ENCODE measurements at places on chromosomes 2 and 18.

DNA sequence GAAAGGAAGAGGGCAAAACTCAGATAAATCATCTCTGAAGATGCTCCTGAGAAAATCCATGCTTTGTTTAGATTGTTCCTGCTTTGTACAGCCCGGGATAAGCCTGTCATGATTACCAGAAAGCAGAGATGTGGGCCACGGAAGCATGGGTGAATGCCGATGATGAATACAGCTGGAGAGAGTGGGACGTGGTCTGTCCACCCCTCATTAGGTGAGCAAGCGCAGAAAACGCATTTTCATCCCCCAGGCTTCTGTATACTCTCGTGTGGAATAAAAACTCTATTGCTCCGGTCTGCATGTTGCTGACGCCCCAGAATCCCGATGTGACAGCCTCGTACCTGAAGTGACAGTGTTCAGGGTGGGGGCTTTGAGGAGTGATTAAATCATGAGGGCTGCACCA is 52.0 kb upstream of the SALL3 start:
- no peak for DNase-seq

DNA sequence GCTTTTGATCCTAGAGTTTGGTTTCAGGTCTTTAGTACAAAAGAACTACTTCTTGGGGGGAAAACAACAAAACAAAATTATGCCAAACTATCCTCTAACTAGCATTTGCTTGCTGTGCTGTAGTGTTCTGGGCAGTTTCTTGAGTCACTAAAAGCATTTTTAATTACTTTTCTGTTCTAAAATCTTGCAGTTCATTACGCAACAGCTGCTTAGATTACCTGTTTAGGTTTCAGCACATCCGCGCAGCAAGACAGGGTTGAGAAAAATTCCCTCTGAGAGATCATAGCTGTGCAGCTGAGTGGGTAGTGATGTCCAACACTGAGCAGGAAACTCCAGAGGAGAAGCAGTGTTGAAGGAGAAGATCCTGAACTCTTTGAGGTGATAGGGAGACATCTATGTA is 9.0 kb downstream of the DAW1 start:
- DNase-seq: no peak

DNA sequence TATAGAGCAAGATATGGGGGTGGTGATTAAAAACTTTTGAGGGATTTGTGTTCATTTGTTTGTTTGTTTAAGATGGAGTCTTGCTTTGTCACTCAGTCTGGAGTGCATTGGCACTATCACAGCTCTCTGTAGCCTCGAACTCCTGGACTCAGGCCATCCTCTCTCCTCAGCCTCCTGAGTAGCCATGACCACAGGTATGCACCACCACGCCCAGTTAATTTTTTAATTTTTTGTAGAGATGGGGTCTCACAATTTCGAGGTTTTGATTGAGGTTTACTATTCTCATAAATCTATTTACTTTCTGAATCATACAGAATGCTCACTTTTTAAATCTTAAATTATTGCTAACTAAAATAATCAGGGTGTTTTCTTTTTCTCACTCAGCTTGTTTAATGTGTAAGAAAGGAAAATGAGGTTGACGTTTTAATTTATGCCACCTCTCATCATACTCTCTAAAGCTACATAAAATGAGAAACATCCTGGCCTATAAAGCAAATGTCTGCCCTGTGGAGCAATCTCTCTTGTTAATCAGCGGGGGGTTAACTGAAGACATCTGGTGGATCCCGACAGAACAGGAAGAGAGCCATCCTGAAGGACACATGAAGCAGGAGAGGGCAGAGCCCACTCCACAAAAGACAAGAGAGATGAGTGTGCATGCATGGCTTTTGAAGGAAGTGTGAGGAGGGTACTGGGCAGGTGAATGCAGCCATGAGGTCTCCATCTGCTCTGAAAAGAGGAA is 589.1 kb upstream of the SLC8A1 start:
- no peak for DNase-seq

DNA sequence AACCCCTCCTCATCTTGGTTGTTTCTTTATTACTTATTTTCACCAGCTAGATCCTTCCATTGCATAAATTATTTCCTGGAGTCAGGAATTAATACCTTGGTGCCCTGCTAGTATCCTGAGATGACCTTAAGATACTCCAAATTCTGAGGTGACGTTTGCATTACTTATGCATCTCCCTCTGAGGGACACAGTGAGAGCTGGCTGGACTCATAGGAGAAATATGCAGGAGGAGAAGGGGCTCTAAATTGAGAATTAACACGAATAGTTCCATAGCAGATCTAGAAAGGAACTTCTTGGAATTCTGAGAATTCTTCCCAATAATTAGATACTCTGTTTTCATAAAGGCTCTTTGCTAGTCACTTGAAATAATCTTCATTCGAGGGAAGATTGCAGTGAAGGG is 310.6 kb upstream of the ZEB2 start:
- DNase-seq: no peak

GRCh38 chr18:31723990-31724711 is 36.5 kb downstream of the SLC25A52 start:
- peak; percentile 33 for DNase-seq

DNA sequence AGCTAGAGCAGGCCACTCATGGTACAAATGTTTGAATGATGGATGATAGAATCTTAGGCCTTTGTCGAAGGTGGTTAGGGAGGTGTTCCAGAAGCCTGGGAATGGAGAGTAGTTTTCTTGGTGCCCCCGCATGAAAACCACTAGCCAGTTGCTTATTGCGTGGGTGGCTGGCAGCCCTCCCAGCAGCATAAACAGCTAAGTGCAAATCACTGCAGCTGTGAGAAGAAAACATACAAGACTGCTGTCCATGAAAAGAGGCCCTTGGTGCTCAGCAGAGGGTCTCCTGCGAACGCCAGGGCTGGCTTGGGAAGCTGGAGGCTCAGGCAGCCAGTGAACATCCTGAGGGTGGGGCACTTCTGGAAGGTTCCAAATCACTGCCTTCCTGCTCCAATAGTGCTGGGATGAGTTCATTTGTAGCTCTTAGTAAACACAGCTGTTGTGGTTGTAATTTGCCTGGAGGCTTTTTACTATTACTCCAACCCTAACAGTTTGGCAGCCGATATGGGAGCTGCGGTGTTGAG is 118.8 kb downstream of the MGAT5 start:
- DNase-seq: no peak

DNA sequence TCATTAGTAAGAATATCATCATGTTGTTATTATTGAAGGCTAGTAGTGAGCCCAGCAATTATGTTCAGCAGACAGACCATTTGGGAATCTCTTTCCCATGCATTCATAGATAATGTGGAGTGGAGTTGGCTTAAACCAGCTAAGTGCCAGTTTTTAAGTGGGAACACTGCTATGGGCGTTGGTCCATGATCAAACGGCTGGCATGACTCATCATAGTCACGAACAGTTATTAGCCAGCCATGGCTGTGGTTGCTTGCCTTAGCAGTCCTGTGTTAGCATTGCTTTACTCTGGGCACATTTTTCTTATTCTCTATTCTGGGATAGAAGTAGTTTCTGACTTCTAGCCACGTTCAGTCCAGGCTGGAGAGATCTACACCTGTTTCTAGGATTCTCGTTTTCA is 17.7 kb downstream of the EIF4E2 start:
- no peak for DNase-seq

DNA sequence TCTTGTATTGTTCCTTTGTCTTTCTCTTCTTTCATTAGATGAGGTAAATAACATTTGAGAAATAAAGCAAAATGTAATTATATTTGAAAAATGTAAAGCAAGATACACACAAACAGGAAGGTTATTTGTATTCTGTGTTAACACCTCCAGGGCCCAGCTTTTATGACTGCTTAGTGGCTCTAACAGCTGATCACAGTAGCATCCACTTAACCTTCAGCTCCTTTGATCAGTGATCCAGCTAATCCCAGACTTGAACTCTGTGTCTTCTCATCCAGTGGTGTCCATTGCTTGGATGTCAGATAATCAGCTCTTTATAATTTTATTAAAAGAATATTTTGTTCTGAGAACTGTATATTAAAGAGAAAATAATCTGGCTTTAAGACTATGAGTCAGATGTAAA is 44.5 kb downstream of the PSMD14 start:
- DNase-seq: no peak

DNA sequence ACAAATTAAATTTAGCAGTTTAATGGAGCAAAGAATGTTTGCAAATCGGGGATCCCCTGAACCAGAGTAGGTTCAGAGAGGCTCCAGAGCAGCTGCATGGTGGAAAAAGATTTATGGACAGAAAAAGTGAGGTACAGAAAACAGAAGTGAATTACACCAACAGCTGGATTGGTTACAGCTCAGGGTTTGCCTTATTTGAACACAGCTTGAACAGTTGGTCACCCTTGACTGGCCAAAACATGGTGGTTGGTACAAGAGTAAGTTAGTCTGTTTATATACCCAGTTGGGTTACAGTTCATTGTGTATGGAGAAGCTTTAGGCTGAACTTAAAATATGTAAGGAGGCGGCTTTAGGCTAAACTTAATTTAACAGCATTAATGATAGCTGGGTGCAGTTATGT is 5.4 kb upstream of the CDCA7 start:
- DNase-seq: no peak

DNA sequence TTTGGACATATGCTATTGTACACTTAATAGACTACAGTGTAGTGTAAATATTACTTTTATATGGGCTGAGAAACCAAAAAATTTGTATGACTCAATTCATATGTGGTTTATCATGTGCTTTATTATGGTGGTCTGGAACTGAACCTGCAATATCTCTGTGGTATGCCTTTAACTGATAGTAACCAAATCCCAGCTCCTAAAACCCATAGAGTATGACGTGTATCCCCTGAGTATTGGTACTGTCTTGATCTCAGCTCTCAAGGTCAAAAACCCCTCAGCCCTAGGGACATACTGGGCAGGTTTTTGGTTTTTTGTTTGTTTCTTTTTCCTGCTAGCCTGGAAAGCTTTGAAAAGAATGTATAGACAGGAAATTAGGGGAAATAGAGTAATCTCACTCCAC is 42.2 kb upstream of the ARHGAP15 start:
- DNase-seq: no peak

DNA sequence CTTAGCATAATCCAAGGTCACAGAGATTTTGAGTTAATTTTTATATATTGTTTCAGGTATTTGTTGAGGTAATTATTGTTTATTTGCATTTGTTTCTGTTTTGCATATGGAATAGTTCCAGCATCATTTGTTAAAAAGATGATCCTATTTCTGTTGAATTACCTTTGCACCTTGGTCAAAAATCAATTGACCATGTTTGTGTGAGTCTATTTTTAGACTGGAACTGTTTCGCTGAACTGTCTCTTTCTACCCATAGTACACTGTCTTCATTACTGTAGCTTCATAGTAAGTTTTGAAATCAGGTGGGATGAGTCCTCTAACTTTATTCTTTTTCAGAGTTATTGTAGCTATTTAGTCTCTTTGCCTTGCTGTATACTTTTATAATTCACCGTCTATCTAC is 28.9 kb upstream of the RAMP1 start:
- peak; percentile 25 for DNase-seq

GRCh38 chr2:79901161-79901560 is 388.3 kb downstream of the CTNNA2 start:
- DNase-seq: no peak

DNA sequence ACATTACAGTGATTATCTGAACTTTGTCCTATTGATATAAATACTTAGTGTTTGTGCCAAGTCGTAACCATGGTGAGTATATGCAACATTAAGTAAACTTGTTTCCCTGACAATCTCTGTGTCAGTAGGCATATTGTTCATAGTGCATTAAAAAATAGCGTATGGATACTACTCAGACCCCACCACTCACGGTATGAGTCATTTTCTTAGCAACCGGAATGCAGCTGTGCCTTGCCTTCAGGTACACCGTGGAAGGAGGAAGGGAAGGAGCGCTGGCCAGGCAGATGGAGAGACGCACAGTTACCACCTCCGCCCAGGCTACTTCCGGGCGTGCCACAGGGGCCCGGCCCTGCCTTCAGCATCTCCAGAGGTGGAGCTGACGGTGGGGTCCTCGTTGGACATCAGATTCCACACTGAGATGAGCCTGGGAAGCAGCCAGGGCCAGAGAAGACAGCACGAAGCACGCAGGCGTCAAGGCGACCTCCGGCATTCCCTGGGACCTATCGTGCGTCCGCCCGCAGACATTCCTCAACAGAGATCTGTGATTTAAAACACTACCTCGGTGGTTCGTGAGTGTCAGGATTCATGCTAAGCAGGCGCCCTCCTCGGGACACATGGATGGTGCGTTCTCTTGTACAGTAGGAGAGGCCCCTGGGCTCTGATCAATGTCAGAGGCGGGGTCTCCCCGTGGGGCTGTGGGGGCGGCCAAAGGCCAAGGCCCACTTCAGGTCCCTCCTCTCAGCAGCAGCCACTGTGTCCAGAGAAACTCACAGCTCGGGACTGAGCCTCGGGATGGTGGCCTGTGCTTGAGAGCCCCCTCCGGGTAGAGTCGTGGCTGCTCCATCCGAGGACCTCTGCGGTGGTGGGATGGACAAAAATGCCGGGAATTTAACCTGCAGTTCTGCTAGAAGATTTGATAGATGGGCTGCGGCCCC is 82.2 kb upstream of the HDAC4 start:
- DNase-seq: no peak

GRCh38 chr2:17426743-17427142 is 91.5 kb downstream of the RAD51AP2 start:
- no peak for DNase-seq

DNA sequence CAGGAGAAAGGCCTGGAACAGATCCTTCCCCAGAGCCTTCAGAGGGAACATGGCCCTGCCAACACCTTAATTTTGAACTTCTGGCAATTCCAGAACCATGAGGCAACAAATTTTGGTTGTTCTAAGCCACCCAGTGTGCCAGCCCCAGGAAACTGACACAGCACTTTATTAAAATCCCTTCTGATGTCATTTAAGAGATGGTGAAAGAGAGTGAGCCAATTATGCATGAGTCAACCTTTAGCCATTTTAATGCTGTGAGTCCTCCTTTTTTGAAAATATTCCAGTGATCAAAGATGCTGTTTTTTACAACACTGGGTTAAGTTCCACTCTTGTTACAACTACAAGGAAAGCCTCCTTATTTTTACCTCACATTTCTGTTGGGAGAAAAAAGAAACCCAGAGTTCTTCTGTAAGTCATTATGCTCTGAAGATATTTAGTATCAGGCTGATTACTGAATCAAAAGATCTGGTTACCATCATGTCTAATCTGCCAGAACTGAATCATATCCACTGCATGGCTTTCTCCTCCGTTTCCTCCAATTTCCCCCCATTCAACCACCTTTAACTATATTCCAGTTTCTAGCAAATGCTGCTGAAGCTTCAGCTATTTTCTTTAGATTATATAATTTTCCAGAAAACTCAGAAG is 235.4 kb downstream of the TXNL1 start:
- DNase-seq: no peak

DNA sequence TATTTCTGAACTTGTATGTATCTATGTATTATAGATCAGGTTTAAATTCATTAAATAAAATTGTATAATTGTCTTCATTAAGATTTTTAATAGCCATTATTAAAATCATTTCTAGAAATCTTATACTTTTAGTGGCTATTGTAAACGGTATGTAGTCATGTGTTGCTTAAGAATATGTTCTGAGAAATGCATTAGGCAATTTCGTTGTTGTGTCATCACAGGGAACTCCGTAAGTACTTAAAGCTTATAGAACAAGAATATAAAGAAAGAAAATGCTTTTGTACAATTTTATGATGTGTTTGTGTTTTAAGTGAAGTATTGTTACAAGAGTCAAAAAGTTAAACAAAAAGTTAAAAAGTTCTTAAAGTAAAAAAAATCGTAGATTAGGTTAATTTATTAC is 765.8 kb downstream of the METTL4 start:
- DNase-seq: no peak

GRCh38 chr2:202079310-202079709 is 6.3 kb downstream of the KIAA2012 start:
- no peak for DNase-seq
